AG04449 (cell line): ENCODE measurements at places on chromosomes 16 and 17.

DNA sequence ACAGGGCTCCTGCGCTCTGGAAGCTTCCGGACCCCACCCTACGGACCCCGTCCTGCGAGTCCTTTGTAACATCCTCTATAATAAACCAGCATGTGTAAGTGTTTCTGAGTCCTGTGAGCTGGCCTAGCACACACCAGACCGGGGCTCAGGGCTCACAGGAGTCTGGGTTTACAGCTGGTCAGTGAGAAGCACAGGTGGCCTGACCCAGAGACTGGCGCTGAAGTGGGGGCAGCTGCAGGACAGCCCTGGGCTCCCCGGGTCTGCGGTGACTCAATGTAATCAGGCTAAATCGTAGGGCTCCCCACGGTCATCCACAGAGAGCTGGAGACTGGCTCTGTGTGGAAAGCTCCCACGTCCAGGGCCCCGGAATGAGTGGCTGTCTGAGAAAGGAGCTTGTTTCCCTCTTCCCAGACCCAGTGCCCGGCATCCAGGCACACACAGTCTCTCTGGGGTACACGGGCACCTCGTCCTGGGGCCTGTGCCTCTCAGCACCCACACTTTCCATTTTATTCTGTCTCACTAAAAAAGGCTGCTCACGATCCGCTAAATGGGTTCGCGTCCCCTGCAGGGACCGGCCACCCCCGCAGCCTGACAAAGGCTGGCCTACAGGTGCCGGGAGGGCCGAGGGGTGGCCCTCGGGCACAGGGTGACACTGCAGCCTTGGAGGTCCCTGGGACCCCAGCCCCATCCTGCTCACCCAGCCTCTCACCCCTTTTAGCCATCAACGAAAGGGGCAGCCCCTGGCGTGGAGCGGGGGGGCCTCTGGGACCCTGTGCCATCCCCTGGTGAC, 18.9 kb upstream of the CBFA2T3 start:
- no peak for DNase-seq

DNA sequence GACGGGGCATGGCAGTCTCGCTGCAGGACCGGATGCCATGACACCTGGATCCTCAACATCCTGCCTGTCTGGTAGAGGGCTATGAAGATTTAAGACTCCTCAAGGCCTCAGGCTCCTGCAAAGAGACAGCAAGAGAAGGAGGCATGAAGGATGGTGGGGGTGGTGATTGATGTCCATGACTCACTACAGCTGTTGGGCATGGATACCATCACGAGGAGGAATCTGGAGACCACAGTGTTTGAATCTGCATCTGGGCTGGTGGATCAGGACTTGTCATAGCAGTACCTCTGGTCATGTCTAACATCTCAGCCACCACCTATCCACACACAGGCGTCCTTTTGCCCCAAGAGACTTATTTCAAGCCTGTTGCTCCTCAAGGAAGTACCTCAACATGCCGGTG, 50.2 kb upstream of the WSCD1 start:
- DNase-seq, result no peak

- DNase-seq, result no peak
These were observed 73.3 kb downstream of the AKAP1 start for GRCh38 chr17:57158325-57158724.

DNA sequence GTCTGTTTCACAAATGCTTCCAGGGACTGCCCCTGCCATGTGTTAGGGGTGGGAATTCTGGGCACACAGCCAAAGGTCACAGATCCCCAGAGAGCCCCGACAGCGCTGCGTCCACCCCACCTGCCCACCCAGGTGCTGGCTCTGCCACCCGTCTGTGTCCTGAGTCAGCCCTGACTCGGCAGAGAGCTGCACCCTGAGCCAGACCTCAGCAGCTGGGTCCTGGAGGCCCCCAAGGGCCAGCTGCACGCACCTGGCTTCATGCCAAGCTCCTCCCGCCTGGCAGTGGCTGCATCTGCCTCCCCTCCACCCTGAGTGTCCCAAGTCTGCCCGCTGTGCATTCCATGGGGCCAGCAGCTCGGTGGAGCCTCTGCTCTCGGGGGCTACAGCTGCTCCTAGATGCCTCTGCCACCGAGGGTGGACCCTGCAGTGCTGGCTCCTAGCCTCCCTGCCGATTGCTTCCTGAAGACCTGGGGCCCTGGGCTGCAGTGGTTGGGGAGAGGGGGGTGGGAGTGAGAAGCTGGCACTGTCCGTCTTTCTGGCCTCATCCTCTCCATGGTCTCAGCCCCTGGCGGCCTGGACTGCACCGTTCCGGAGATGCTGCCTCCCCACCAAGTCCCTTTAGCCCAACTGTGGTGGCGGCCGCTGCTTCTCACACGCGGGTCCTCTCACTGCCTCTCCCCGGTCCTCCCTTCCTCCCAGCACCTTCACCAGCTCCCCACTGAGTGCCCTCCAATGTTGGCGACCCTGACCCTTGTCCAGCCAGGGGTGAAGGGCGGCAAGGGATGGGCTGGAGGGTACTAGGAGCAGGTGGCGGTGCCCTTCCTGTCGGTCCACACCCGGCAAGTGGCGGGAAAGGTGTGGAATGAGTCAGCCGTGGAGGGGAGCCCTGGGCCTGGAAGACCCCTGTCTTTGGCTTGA, 3.0 kb downstream of the SECTM1 start:
- DNase-seq, result no peak

GRCh38 chr17:53313746-53314145, 509.0 kb upstream of the KIF2B start:
- no peak for DNase-seq

- no peak for DNase-seq
These were observed 17.0 kb downstream of the MGAT5B start for GRCh38 chr17:76884995-76885893.

DNA sequence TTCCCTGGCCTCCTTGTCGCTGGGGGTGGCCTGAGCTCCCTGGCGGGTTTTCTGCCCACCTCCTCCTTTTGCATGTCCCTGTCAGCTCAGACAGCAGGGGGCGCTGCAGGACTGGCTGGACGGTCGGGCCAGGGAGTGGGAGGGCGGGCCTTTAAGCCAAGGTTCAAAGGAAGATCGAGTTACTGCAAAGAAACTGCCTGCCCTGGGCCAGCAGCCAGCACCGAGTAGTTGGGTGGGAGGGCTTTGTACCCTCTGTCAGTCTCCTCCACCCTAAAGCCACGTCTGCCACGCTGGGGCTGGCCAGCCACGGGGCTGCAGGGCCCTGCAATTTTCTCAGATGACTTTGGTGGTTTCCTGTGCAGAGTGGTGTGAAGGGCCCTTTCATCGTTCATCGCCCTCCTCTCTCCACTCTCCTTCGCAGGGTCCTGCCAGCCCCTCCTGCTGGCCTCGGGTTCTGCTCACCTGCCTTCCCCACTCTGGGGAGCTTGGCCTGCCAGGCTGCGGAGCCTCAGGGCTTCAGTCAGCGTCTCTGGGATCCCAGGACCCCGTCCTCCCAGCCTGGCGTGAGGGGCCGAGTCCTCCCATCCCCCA, 12.3 kb downstream of the GPR142 start:
- DNase-seq, result no peak

GRCh38 chr17:1617620-1618174, 10.9 kb downstream of the SLC43A2 start:
- peak; percentile 29 for DNase-seq

GRCh38 chr17:28145348-28145747, 102.9 kb downstream of the NLK start:
- no peak for DNase-seq

GRCh38 chr16:54009464-54010176, 277.0 kb downstream of the IRX3 start:
- no peak for DNase-seq

- no peak for DNase-seq
These were observed 10.1 kb upstream of the SLC25A39 start for GRCh38 chr17:44334727-44335126.

GRCh38 chr16:14418795-14419225, 211.2 kb downstream of the PARN start:
- DNase-seq, result no peak

GRCh38 chr17:39648616-39649366, 11.8 kb downstream of the STARD3 start:
- DNase-seq, result peak; percentile 65
